ACHN (cell line): ENCODE measurements at places on chromosomes 3 and 15.
A peak's percentile ranks its signal among the peaks of the same experiment; 100 is the strongest.

GRCh38 chr3:100129941-100130340, 15.6 kb upstream of the FILIP1L start:
- no peak for DNase-seq

GRCh38 chr3:39106281-39106811, 1.1 kb downstream of the GORASP1 start:
- no peak for DNase-seq

DNA sequence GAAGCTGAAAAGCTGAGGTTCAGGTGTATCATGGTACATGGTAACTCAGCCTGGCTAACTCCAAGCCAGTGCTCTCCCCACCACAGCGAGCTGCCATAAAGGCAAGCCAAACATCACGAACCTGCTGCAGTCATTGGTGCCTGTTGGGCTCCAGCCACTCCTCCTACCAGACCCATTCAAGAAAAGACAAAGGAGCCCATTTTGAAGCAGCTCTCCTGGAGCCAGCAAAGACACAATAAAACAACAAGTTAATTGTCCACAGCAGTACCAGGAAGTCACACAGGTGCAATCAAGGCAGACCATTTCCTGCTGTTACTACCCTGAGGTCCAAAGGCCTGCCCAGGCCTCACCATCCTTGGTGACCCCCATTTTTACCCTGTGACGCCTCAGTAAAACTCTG, 77.6 kb downstream of the DAPK2 start:
- DNase-seq = no peak

- DNase-seq = no peak
Observed at GRCh38 chr3:135155228-135155627, 360.2 kb downstream of the EPHB1 start.

GRCh38 chr15:21268436-21268940, 171.8 kb downstream of the POTEB3 start:
- DNase-seq = no peak

DNA sequence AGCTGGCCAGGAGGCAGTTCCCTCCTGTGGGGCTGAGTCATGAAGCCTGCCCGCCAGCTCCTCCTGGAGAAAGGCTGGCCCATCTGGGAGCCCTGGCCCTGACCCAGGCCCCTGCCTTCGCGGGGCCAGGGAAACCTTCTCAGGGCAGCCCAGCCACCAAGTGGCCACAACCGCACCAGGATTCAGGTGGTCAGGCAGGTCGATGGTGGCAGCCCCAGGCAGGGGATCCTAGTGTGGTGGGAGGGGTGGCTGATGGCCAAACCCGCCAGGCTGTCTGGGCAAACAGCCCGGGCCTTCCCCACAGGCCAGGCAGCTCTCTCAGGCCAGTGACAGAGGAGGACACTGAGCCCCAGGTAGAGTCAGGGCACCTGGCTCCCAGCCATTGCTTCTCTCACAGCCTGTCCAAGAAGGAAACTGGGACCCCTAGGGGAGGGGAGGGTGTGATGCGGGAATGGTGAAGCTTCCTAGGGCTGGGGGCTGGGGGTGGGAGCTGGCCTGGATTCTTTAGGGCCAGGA, 1.2 kb downstream of the TWF2 start:
- peak; percentile 87 for DNase-seq

DNA sequence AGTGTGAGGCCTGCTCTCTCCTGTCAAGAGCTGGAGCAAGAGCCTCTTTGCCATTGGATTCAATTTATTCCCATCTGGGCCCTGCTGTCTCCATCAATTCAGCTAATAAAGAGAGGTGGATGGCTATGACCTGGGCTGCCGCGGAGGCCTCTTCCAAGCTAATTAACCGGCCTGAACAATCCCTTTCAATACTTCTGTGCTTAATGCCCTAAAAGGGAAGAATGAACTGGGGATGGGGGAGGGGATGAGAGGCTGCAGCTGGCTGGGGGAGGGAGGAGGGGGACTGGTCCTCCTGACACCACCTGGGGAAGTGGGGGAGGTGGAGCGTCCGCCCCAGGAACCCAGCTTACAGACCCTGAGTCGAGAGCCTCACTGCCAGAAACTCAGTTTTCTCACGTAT, 33.4 kb upstream of the PRR23E start:
- no peak for DNase-seq

DNA sequence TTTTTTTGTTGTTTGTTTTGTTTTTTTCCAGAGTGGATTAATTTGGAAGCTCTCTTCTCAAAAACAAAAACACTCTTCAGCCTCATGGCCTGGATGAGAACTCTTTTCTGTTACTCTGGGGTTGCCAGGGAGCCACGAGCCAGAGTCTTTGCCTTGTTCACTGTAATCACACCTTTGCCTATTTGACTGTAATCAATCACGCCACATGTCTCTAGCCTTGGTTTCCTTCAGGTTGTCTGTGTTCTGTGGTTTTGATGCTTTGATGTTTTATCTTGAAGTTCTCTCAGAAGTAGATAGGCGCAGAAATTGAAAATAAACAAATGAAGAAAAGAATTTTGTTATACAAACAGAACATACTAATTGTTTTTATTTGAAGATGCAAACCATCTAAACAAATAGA, 62.3 kb upstream of the IGF1R start:
- DNase-seq = no peak

DNA sequence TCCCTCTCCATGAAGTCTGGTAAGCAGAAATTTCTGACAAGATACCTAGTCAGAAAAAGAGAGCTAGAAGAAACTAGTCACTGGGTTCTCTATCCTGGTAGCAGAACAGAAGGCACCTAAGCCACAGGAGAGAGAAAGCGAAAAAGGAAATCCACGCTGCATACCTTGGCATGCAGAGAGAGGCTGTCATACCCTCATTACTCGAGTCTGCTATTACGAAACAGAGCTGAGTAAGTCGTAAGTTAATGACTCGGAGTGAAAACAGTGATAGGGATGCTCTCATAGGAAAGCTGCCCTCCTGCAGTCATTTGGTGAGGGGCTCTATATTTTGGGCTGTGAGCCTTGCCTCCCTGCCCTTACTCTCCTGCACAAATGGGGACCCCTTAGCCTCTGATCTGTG, 16.2 kb downstream of the CLRN1 start:
- peak; percentile 2 for DNase-seq

DNA sequence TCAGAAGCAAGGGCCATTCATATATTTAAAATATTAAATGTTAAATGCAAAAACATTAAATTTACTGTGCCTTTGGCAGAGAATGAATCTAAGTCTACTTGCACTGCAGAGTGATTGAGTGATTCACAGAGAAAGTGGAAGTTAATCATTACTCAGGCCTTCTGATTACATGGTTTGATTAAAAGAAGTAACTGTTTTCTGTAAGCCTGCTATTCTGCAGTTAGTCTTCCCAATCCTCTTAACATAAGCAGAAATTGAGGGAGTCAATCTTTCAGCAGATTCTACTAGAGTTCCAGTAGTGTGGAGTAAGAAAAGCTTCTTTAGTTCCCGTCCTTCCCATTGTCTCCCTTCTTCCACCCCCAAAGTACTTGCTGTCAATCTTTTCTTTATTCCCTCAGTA, 1.5 kb downstream of the NLGN1 start:
- peak; percentile 72 for DNase-seq

DNA sequence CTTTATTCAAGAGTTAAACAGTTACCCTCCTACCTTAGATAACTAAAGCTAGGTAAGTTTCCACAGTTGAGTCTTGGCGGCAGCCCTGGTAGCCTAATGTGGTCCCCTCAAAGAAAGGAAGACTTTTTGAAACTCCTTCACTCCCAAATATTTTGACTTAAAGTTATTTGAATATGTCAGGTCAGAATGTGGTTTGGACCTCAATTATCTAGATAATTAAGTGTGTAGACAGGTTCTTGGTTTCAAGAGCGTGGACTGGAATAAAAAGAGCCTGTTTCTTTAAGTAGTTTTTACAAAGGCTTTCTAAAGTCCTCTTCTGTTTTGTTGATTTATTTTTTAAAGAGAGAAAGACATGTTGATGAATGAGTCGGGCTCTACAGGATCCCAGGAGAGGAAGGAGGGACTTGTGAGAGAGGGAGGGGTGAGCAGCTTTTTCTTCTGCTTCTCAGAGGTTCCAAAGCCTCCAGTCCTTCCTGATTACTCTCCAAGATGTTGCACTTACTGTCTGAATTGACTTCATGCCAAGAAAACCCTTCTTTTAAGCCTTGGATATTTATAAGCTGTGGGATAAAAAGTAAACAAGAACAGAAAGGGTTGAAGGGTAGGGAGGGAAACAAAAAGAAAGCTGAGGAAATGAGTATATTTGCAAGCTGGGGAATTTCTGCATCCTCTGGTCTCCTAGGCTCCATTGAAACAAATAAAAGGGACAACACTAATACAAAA, 457.4 kb downstream of the IGSF11 start:
- no peak for DNase-seq

DNA sequence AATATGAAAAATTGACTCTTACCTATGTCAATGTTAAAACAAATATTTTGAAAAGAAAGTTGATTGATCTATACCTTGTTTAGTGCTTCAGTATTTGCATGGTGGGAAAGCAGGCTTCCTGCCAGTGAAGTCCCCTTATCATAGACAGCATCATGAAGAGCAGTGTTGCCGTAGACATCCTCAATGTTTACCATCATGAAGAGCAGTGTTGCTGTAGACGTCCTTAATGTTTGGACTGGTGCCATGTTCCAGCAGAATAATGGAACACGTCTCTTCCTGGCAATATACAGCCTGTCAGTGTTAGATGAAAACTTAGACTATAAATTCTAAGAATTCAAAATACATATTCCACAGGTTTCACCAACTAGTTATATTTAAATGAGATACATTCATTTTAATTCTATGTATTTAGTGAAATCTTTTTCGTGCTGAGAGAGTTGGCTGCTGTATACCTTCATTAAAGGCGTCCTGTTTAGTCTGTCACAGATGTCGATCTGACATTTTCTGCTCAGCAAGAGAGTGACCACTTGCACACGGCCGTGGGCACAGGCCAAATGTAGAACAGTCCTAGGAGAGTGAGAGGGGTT, 116.8 kb downstream of the LMLN start:
- DNase-seq = no peak

DNA sequence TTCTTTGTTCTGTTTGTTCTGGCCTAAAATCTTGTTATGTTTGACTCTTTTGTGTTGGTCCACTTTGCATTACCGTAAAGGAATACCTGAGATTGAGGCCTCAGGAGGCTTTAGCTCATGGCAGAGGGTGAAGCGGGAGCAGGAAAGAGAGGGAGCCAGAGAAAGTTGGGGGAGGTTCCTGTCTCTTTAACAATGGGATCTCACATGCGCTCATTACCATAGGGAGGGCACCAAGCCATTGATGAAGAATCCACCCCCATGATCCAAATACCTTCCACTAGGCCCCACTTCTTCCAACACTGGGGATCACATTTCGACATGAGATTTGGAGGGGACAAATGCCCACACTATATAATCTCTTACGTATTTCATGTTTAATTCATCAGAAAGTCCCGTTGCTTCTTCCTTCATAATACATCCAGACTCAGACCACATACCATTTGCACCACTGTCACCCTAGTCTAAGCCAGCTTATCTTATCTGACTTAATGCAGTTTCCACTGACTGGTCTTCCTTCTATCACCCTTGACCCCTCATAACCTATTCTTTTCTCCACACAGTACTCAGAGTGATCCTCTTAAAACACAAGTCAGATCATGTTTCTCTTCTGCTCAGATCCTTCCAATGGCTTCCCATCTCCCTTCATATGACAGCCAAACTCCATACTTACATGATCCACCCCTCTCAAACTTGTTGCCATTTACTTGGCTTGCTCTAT, 13.5 kb downstream of the KBTBD8 start:
- DNase-seq = no peak

GRCh38 chr3:129051871-129052340, 8.7 kb upstream of the GP9 start:
- peak; percentile 37 for DNase-seq

GRCh38 chr3:12235691-12236090, 53.2 kb upstream of the PPARG start:
- DNase-seq = no peak

- no peak for DNase-seq
Observed at GRCh38 chr3:110430146-110430545, 641.5 kb upstream of the NECTIN3 start.

DNA sequence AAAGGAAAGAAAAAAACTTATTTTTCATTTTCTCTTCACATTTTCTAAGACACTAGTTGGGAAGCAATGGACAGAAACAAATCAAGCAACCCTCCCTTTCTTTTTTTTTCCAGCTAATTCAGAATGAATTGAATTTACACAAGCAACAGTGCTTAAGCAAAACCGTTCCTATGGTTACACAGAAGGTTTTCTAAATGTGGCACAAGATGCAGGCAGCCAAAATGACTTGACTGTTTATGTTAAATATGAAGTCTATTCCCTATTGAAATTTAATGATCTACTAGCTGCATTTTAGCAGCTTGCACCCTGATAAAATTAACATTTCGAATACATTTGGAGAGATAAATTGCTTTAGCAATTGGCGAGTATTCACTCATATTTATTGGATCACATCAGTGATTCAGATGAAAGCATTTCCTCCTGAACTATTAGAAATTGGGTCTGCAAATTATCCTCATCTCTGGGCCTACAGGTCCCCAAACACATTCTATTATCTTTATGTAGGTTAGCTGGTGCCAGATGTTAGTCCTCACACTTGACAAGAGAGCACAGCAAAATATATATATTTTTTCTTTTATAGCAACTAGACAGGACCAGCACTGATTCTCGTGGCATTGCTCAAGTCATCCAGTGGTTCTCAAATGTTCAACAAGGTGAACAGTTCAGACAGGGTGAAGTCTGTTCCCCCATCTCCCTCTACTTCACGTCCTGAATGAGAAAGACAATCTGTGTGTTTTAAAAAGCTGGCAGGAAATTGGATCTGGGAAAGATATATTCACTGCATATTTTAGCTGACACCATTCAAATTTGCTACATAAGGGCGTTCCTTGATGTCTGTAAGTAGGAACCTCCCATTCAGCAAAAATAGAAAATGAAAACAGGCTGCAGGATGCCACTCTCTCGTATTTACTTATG, 463.6 kb upstream of the KCNMB2 start:
- no peak for DNase-seq

GRCh38 chr3:166444336-166444735, 607.1 kb upstream of the BCHE start:
- DNase-seq = no peak

- no peak for DNase-seq
Observed at GRCh38 chr3:129056451-129057173, 4.0 kb upstream of the GP9 start.

GRCh38 chr3:86653661-86654205, 337.2 kb downstream of the VGLL3 start:
- no peak for DNase-seq
